ENCODE measurements at places on chromosomes 13 and 19. TPM values are rescaled to one million over a fixed set of nuclear protein-coding genes. Genes with fewer than 3 reads are reported as not detected.
A peak's percentile ranks its signal among the peaks of the same experiment; 100 is the strongest.

DNA sequence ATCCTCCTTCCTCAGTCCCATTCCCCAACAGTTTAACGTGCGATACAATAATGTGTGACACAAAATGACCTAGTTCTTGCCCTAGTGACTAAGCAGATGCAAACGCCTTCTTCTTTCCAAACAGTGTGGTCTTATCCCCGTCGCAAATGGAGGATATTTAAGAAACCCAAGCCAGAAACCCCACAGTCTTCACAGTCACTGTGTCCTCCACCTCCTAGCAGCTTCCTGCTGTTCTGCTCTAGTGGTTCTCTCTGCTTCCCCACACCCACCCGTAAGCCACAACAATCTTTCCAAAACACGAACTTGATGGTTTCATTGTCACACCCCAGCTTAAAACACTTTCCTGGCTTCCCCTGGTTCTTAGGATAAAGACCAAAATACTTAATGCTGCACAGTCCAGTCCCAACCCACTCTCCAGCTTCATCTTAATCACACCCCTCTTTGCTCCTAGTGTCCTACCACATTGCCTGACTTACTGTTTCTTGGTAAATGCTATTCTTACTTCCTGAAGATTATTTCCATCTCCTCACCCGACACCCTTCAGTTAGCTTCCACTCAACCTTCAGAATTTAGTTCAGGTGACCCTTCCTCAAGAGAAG is 32.3 kb downstream of the ITM2B start:
- H3K27me3 ChIP-seq, result no peaks in the 10 kb centered on the region
- DNase-seq, result no peak
- H3K36me3 ChIP-seq, result peaks cover 14% of the 10 kb centered on the region
- no peak overlapping the region for H3K4me3 ChIP-seq
- H3K27ac ChIP-seq, result no peak overlapping the region

- H3K36me3 ChIP-seq, result no peaks in the 10 kb centered on the region
- 0 out of 2 replicates have a peak overlapping the region, but pooled peaks have one; percentile 77 for H3K27ac ChIP-seq
- H3K4me3 ChIP-seq, result peak overlapping the region; percentile 64
- H3K27me3 ChIP-seq, result no peaks in the 10 kb centered on the region
- peaks cover 47% of the 10 kb centered on the region for H3K4me1 ChIP-seq
- DNase-seq, result peak; percentile 49
Measured at GRCh38 chr19:6718741-6719539, 1.5 kb downstream of the C3 start.

DNA sequence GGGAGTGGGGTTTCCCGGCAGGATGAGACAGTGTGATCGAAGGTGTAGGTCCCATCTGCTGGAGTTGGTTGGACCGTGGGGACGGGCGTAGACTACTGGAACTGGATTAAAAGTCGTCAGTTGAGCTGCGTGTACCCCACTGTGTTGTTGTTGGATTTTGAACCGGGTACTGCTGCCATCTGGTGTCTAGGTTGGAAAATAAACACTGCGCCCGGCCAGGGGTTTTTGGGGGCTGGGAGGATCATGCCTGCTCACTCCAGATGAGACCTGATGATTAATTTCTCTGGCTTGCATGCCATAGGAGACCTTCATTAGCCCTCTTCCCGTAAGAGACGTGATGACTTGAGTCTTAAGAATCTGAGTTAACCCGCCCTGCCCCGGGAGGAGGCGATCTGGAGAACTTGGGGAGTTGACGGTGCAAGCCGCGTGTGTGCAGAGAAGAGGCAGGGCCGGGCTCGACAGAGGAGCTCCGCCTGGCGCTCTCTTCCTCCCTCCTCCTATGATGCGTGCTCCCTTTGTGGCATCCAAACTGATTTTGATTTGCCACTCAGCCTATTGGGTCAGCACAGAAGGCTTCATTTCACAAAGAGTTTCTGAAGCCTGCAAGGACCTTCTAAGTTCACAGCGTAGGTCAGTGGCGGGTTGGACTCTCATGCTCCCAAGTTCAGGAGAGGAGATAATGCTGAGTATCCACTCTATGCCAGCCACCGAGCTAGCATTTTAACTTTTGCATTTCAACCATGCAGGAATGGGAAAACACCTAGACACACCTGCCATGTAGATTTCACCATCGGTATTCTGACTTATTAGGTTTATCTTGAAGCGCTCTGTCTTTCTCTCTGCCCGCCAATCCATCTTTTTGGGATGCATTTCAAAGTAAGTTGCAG is 2.7 kb downstream of the UHRF1 start:
- H3K27me3 ChIP-seq, result no peaks in the 10 kb centered on the region
- H3K4me1 ChIP-seq, result peaks cover 49% of the 10 kb centered on the region
- peak; percentile 97 for DNase-seq
- H3K27ac ChIP-seq, result peak overlapping the region; percentile 84

The LILRA1 gene
- not detected for total RNA-seq

The DPF1 gene
- 1.1 TPM for total RNA-seq

Data from PC-9 (cell line).